Kidney (tissue), 22 donors: ENCODE measurements at places on chromosomes 3 and 15. TPM values are rescaled to one million over a fixed set of nuclear protein-coding genes. Genes with fewer than 3 reads are reported as not detected.

Gene ATP13A5
- polyA plus RNA-seq = not detected

GRCh38 chr3:197236362-197236761, 62.0 kb downstream of the DLG1 start:
- no peak for DNase-seq

Gene MITF
- 14.1 TPM for polyA plus RNA-seq

DNA sequence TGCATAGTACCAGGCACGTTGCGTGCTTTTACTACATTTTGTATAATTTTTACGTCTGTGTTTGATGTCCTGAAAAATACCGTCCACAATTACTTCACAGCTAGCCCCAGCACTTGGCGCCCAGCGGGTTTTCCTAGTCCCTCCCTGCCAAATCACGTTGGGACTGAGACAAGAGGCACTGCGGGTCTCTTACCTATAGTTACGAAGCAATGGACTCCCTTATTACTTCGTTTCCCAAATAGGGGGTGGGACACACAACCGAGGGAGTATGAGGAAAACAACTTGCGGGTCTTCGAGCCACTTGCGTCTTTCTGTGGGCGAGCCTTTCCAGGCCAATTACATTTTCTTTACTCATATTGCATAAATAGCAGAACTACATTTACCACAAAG, 620 bp upstream of the CMSS1 start:
- DNase-seq = peak; percentile 48

Gene PPARG
- polyA plus RNA-seq = 19.0 TPM

Gene DPPA2
- polyA plus RNA-seq = not detected

Gene STRIT1
- 1.8 TPM for polyA plus RNA-seq

DNA sequence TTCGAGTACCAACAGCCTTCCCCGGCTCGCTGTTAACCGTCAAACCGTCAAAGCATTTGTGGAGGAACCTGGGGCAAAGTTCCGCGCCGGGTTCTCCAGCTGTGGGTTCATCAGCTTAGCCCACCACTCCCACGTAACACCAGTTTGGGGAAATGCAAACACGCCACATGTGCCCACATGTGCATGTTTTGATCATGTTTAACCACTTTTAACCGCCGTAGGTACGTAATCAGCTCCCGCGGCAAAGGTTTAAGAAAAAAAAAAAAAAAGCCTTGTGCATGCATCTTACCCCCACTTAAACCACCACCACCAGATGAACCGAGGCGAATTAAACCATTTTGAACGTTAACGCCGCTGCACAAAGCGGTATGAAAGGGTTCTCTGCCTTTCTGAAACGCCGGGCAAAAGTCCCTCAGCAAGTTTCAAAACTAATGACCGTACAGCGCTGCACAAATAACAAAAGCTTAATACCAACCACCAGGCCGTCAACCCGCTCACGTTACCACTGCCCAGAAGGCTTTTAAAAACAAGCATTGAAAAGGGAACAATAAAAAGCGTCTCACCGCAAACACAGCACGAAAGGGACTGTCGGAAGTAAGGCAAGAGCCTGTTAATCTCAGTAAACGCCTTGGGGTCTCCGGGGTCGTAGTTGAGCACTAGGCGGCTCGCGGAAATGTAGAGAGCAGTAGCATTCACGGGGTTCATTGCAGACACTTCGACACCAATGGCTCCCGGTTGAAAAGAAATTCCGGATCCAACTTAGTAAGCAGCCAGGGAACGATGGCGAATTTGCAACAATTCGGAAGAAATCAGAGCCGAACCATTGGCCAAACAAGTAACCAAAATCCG, 1.5 kb downstream of the MSL2 start:
- peak; percentile 59 for DNase-seq

DNA sequence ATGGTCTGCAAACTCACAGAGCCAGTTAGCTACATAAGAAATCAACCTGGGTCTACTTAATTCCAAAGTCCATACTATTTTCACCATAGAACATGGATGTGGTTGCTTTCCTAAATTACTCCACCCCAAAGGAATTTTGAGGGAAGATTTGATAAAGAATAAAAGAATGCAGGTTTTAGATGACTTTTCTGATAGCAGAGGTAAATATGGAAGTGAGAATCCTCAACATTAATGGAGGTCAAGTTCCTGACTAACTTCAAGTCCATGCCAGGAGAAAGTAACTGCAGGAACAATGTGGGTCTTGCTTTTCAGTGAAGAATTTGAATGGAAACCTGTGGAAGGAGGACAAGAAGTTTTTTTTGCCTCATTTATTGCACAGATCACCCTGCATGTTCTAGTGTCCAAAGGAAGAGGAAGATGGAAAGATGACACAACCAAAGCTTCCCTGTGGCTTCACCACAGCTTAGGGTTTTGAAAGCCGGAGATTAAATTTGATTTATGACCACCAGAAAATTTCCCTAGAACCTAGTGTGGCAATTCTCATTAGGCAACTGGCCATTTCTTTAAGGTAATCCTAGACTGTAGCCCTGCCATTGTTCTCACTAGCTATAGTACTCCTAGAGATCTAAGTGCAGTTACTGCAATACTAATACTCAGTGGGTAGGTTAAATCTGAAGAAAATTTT, 429.7 kb downstream of the RAP2B start:
- no peak for DNase-seq

Gene OIP5
- not detected for polyA plus RNA-seq

DNA sequence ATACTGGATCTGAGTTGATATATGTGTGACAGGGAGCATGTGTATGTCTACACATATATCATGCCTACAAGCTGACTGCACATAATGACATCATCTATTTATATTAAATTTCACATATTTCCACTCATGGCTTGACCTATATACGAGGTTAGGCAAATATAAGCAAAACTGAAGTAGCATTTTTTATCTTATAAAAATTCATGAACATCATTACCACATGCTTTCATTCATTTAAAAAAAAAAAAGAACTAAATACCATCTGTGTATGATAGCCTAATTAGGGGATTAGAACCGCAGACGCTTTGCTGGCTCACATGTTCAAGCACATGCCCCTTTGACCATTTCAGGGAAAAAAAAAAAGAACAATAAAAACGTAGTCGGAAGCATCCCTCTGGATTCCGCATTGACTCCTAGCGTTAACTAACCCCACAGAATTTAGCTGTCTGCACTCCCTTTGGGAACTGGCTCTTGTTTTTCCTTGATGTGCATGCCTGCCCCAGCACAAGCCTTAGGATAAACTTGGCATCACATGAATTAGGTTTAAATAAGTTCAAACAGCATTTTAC, 888.4 kb downstream of the ROBO1 start:
- no peak for DNase-seq

- no peak for DNase-seq
Observed at GRCh38 chr3:35385271-35385670, 254.1 kb upstream of the ARPP21 start.

DNA sequence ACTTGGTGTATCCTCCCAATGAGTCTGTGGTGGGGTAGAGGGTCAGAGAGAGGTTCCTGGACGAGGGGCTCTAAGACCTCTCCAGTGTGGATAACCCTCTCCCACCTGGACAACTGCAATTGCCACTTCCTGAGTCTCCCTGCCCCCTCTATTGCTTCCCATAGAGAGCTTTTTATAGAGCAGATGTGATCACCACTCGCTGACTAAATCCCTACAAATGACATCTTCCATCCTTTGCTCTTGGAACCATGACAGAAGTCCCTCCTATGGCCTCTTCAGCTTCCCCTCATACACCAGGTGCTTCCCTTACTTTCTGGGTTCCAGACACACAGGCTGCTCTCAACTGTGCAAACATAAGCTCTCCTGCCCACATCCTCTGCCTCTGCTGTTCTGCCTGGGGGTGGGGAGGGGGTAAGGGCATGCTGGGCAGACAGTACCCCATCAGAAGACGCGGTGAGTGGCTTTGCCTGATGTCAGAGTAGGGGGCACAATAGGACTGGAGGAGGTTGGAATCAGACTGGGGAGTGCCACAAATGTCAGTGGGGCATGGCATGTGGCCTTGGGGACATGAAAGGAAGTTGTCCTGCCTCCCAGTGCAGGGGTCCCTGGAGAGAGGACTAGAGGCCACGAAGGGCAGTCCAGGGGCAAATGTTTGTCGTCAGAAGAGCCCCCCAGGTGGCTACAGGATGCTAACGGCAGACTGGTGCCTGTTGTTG, 15.2 kb downstream of the ITIH3 start:
- no peak for DNase-seq

Gene SLC9C1
- polyA plus RNA-seq = 0.09 TPM

GRCh38 chr15:61169904-61170695, 59.0 kb downstream of the RORA start:
- no peak for DNase-seq

Gene TPRG1
- polyA plus RNA-seq = 0.37 TPM

Gene GOLGA6L7
- not detected for polyA plus RNA-seq

GRCh38 chr15:62740141-62741004, 302.2 kb upstream of the TPM1 start:
- DNase-seq = no peak
